ENCODE measurements at places on chromosomes 16 and 17. TPM values are rescaled to one million over a fixed set of nuclear protein-coding genes. Genes with fewer than 3 reads are reported as not detected.
A peak's percentile ranks its signal among the peaks of the same experiment; 100 is the strongest.

- H3K4me3 ChIP-seq = no peak overlapping the region
- no peak for DNase-seq
- no peaks in the 10 kb centered on the region for H3K4me1 ChIP-seq
Measured at GRCh38 chr16:49578435-49579024, 204.9 kb downstream of the C16orf78 start.

DNA sequence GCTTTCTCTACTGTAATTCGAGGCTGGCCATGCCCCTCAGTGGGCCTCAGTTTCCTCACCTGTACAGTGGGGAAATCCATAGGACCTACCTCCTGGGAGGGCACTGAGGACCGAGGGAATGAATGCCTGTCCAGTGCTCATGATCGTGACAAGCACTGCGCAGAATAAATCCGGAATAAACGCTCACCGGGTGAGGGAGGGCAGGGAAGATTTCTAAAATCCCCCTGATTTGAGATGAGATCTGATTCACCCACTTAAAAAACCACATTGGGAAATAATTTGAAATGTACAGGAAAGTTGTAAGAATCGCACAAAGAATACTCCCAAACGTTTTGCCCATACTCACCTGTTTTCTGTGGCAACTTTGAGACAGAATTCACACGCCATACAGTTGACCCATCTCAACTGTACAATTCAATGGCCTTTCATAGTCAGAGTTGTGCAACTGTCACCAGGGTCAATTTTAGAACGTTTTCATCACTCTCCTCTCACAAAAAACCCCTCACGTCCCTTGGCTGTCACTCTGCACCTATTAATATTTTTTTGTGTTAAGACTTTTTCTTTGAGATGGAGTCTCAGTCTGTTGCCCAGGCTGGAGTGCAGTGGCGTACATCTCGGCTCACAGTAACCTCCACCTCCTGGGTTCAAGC, 49.8 kb downstream of the IRF8 start:
- no peak overlapping the region for H3K4me3 ChIP-seq
- no peak for DNase-seq
- H3K27ac ChIP-seq = no peak overlapping the region
- no peaks in the 10 kb centered on the region for H3K36me3 ChIP-seq
- H3K27me3 ChIP-seq = peaks cover 93% of the 10 kb centered on the region

GRCh38 chr17:17156107-17156506, 50.0 kb downstream of the PLD6 start:
- H3K36me3 ChIP-seq = peaks cover 38% of the 10 kb centered on the region
- peak; percentile 67 for DNase-seq
- peak overlapping the region; percentile 19 for H3K27ac ChIP-seq
- H3K4me1 ChIP-seq = peaks cover 29% of the 10 kb centered on the region
- no peaks in the 10 kb centered on the region for H3K27me3 ChIP-seq

The CCL16 gene
- not detected for total RNA-seq

The MT1G gene
- total RNA-seq = not detected

Data from MCF 10A (cell line).